Activated T-helper 1 cell treated with Interleukin-2 at 50 U/mL for 16 hours (primary cell): ENCODE measurements at places on chromosomes 1 and 21.

GRCh38 chr21:41071258-41072171 is 96.4 kb upstream of the BACE2 start:
- DNase-seq, result no peak

- no peak for DNase-seq
Measured at GRCh38 chr1:99580451-99580850, 65.5 kb upstream of the PALMD start.

DNA sequence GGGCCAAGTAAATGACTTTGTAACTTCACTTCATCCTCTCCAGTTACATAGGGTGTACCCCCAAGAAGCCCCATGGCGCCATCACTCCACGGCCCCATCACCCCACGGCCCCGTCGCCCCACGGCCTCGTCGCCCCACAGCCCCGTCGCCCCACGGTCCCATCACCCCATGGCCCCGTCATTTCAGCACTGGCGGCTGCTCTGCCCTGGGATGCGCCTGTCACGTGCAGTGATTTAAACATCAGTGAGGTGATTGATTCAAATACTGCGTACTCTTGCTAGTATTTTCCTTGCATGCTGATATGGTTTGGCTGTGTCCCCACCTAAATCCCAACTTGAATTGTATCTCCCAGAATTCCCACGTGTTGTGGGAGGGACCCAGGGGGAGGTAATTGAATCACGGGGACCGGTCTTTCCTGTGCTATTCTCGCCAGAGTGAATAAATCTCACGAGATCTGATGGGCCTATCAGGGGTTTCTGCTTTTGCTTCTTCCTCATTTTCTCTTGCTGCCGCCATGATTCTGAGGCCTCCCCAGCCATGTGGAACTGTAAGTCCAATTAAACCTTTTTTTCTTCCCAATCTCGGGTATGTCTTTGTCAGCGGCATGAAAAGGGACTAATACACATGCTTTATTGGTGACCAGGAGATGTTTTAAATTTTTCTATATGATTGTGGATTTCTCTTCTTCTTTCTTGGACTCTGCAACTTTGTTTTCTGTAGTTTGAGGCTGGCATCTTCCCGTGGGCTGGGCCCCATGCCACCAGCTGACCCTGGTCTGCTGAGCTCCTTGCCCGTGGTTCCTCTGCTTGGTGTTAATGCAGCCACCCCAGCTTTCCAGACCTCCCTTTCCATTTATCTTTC is 50.1 kb upstream of the PCBP3 start:
- no peak for DNase-seq

DNA sequence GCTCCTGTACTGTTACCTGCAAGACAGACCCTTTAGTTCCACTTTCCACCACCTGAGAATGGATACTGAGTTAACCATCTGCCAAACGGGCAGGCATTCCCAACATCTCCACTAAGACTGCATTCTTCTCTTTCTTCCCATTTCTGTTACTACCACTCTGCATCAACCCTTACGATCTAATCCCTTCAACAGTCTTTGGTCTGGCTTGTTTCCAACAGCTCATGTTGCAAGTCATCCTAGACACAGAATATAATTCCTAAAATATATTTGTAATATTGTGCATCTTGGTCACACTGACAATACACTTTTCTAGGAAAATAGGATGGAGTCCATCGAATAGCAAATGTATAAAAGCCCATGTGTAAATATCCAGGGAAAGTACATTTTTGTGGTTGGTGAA is 166.7 kb downstream of the SIPA1L2 start:
- no peak for DNase-seq

DNA sequence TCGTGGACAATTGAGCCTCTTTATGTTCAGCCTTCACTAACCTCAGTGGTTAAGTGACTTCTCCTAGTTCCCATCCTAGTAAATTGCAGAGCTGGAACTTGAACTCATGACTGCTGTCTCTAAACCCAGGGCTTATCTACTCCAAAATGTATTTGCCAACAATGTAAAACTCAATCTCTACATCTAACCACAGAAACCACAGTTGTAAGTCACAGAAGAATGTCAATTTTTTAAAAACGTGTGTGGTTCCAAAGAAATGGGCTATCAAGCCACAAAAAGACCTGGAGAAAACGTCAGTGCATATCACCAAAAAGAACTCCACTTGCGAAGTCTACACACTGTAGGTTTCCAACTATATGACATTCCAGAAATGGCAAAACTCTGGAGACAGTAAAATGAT is 172.6 kb upstream of the HMCN1 start:
- DNase-seq, result no peak
